Panc1 (cell line): ENCODE measurements at places on chromosomes 12 and 14.

DNA sequence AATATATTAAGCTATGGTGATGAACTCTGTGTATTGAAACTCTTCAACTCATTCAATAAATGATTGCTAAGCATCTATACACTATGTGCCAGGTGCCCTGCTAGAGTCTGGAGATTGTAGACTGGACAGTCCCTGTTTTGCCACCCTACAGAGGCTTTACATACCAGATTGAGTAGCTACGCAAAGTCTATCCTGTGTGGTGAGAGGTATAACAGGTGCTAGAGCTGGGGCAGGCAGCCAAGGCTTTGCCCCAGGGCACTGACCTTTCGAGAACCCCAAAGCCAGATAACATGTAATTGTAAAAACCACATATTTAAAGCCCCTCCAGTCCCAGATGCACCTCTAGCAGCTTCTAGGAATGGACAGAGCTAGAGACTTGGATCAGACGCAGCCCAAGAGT is 52.8 kb downstream of the PPM1H start:
- DNase-seq: no peak

DNA sequence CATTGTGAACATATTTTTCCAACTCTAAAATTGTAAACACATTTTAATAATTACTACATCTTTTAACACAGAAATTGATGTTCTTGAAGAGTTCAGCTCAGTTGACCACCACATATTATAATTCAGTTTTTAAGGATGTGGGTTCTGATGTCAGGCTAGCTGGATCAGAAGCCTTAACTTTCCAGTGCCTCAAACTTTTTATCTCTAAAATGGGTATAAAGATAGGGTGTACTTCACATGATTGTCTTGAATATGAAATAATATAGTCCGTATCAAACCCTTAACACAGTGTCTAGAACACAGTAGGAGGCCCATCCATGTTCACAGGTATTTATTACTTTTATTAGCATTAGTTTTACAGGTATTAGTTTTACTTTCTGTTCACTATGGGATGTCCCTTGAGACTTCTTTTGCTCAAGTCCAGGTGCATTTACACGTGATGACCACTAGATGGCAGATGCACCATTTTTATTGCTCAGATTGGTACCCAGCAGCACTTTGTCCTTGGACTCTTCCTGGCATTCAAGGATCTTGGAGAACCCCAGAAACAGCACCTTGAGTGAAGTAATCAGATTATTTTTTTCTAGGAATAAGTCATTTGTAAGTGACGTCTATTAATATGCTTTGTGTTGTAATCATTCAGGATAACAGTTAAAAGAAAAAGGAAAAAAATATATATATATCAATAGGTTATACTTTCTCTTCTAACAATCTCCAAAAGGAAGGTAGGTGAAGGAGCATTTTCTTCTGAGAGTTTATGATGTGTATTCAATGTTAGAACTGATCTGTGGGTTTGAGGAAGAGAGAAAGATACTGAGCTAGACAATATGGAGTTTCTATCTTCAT is 580.2 kb downstream of the ETNK1 start:
- peak; percentile 24 for DNase-seq

DNA sequence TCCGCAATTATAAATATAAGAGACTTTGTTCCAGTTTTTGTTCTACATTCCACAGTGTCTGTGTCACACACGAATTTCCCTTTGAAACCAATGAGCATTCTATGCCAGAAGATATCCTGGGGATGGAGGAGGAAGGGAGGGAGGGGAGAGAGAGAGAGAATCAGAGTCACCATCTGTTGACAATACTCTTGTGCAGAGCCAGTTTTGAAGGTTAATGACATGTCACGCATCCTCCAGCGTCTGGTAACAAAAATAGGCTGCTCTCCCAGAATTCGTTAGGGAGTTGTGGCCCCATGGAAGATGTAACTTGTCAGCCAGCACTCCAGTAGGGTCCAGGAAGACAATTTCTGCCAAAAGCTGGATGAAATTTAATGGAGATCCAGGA is 213.5 kb upstream of the KRR1 start:
- DNase-seq: no peak

DNA sequence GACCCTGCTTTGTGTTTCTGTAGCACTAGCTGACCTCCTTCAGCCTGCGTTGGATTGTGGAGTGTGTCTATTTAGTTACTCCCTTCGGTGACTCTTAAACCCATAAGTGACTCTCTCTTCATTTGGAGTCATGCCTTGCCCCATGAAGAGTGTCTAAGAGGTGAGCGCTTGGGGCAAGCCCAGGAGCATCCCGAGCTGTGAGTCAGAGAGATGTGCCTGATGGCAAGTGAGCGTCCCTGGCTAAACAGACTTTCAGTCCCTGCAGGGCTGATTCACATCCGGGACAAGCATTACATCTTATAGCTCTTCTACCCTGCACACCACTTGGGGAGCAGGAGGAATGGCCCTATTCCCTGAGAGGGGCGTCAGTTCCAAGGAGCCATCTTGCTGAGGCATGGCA is 24.3 kb upstream of the ATF1 start:
- no peak for DNase-seq

GRCh38 chr12:132407451-132407961 is 78.1 kb upstream of the GALNT9 start:
- no peak for DNase-seq

GRCh38 chr14:90408713-90409112 is 11.9 kb downstream of the CALM1 start:
- no peak for DNase-seq

- DNase-seq: no peak
Observed at GRCh38 chr12:49791700-49792099, 36.5 kb downstream of the NCKAP5L start.

GRCh38 chr12:70757830-70758493 is 120.7 kb upstream of the PTPRB start:
- no peak for DNase-seq

DNA sequence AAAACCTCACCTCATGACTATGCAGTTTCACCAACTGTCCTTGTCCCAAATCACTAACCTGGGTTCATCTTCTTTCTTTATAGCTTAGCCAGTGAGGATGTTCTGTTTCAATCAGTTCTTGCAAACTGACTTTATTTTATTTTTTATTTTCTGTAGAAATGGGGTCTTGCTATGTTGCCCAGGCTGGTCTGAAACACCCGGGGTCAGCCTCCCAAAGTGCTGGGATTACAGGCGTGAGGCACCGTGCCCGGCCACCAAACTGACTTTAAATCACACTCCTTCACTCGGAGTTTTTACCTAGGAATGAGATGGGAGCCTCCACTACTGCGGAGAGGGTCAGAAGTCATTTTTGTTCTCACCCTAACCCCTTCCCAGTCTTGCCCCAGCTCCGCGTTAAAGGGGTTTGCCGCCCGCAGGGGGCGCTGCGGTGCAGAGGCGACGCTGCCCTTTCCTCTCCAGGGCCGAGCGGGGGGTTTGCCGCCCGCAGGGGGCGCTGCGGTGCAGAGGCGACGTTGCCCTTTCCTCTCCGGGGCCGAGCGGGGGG is 7.0 kb upstream of the B4GALNT3 start:
- no peak for DNase-seq

GRCh38 chr12:93950311-93950710 is 198.1 kb upstream of the PLXNC1 start:
- DNase-seq: no peak

DNA sequence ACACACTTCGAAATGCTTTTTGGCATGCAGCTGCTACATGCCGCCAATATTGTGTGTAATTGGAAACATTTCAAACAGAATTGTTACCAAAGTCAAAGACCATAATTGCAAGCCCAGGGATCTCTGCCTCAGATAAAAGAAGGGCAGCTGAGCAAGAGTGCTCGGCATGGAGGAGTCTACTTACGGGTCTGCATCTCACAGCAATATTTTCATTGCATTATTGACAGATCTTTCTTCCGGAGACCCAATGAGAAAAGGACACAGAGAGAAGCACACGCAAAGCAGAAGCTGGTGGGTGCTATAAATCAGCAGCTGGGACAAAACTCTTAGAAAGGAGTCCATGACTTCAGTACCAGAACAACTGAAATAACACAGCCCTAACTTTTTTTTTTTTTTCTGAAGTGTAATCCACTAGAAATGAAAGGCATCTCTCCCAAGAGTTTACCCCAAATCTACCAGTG is 4.9 kb downstream of the PRICKLE1 start:
- no peak for DNase-seq

GRCh38 chr12:129696405-129696804 is 207.4 kb downstream of the TMEM132D start:
- no peak for DNase-seq

DNA sequence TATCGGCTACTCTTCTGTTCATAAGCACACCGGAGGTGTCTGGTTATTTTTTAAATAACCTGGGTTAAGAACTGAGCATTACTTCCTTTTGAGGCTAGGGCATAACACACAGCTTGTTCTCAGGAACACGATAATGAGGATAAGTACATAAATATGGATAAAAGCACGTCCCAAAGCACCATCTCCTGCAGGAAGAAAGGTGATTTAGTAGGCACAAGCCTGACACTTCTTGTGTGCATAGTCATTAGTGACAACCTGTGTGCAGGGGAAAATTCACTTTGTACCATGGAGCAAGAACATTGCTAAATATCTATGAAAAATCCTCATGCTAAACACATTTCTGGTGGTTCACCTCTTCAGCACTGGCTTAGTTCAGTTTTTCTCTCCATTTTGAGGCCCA is 166.5 kb downstream of the SNAPC1 start:
- DNase-seq: no peak

GRCh38 chr12:1367331-1368291 is 226.8 kb downstream of the FBXL14 start:
- DNase-seq: no peak

DNA sequence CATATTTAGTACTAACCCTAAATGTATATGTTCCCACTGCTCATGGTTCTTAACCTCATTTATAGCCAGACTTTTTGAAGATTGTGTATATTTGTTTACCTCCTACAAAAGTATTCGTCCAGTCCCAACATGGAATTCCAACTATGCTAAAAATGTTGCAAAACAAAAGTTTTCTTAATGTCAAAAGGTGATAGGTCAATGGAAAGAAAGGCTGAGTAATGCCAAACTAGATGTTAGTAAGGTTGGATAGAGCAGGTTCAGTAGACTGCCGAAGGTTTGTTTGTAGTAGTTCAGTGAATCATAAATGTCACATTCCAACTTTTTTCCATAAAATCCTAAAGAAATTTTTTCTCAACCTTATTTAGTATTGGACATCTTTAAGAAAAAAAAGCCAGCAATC is 874.5 kb downstream of the FLRT2 start:
- no peak for DNase-seq

DNA sequence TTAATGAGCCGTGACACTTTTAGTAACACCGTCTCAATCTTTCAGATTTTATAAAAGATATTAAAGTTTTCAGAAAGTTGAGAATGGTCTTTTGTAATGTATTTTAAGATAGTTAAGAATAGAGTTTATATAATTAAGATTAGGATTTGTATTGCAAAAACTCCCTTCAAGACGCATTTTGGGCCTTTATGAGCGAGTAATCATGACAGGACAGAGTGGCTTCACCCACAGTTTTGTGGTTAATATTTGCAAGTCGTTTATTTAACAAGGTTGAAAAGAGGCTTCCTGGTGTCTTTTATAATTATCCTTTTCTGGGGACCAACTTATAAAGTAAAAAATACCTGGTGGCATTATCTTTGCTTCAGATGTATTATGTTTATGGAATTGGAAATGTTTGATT is 44.0 kb downstream of the TRAF3 start:
- no peak for DNase-seq

DNA sequence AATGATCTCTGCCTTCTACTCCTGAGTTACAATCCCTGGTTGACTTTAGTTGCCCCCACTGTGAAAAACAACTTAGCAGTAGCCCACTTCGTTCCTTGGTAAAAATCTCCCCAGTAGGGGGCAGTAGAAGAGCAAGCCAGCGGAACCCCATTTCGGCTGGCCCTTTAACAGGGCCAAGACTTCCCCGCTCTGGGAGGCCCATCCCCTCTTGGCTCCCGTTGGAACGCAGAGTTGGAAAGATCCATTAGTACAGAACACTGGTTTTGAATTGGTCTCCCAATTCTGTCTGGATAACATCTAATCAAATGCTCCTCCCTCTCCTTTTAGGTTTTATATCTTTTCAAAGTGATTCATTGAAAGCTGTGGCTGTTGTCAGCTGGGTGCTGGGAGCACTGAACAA is 1133.3 kb downstream of the BCL11B start:
- DNase-seq: no peak

- peak; percentile 7 for DNase-seq
Observed at GRCh38 chr14:105203057-105203531, 22.0 kb upstream of the NUDT14 start.

- no peak for DNase-seq
Observed at GRCh38 chr12:94640134-94640928, 10.0 kb downstream of the TMCC3 start.

GRCh38 chr12:39341179-39341578 is 101.7 kb downstream of the KIF21A start:
- DNase-seq: no peak

DNA sequence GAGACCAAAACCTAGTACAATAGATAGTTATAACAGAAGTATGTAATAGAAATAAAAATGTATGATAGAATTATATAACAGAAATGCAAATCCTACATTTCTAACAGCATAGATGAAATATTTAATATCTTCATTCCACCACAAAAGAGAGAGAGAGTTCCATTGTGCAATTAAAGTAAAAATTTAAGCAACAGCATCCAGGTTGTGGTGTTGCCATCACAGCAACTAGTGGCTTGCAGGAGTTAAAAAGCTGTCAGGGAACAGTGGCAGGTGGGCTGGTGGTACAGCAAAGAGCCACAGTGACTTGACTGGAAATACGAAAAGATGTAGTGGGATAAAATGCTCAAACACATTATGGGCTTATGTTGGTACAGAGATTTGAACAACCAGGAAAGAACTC is 57.1 kb upstream of the MDM1 start:
- DNase-seq: no peak

DNA sequence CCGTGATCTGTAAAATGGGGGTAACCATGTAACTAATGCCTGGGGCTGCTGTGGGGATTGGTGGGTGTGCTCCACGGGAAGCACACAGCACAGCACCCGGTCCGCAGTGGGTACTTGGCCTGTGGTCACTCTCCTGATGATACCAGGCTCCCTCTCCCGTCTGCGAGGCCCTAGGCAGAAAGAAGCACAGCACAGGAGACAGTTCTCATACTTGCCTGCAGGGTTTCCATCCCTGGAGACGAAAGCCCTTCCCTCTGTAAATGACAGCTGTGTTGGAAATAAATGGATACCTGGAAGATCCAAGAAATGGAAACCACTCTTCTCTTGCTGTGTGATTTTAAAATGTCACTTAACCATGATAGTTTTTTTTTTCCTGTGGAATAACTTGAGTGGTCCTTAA is 7.9 kb upstream of the PRMT8 start:
- no peak for DNase-seq
